Gastrocnemius medialis (tissue), 4 donors: ENCODE measurements at places on chromosomes 1 and 21. TPM values are rescaled to one million over a fixed set of nuclear protein-coding genes. Genes with fewer than 3 reads are reported as not detected.

Gene TBX19
- total RNA-seq = not detected

Gene MAST2
- total RNA-seq = 195 TPM

Gene ELF3
- 0.10 TPM for total RNA-seq

Gene PADI2
- 168 TPM for total RNA-seq

Gene ZBTB8A
- total RNA-seq = 4.3 TPM

Gene TTC39A
- 13.1 TPM for total RNA-seq

Gene CEP170
- 36.9 TPM for total RNA-seq

Gene CNR2
- not detected for total RNA-seq

Gene SLC6A9
- 0.29 TPM for total RNA-seq

Gene PLEKHG5
- 1.8 TPM for total RNA-seq

Gene PAX7
- total RNA-seq = 1.8 TPM

Gene VCAM1
- total RNA-seq = 2.4 TPM

Gene MCOLN3
- 0.27 TPM for total RNA-seq

Gene S100A1
- 739 TPM for total RNA-seq

Gene SPATA1
- total RNA-seq = not detected

Gene IFI44L
- 5.3 TPM for total RNA-seq

Gene TNFRSF18
- total RNA-seq = not detected

Gene PLA2G4A
- 0.44 TPM for total RNA-seq

Gene S100A7
- not detected for total RNA-seq

Gene FMN2
- total RNA-seq = not detected

Gene OR2M3
- total RNA-seq = not detected

Gene DRAM2
- 47.1 TPM for total RNA-seq

Gene OR10J5
- total RNA-seq = not detected

Gene CCDC27
- not detected for total RNA-seq

Gene KIAA1614
- total RNA-seq = 1.3 TPM

Gene GRIK3
- total RNA-seq = not detected

Gene KLF17
- total RNA-seq = not detected

Gene PROX1
- 5.4 TPM for total RNA-seq

Gene LCE3E
- not detected for total RNA-seq

Gene TEDDM1
- not detected for total RNA-seq

Gene ETNK2
- total RNA-seq = 3.1 TPM
